MG63 (cell line): ENCODE measurements at places on chromosomes 13 and 19. TPM values are rescaled to one million over a fixed set of nuclear protein-coding genes. Genes with fewer than 3 reads are reported as not detected.

DNA sequence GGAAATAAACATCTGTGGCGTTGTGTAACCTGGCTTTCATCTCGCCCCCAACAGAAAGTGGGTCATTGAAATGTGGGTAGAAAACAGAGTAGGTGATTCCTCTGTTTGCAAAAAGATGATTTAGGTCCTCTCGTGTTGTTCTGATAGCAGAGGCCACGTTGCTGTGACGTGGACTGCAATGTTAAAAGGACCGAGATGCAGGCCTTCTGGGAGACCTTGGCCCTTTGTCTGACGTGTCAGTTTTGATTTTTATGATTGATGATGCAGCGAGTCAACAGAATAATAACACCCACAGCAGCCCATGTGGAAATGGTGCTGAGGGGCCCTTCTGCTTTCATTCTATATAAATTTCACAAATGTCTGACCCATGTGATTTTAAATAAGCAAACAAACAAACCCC, 68.9 kb downstream of the FGF9 start:
- DNase-seq, result no peak

DNA sequence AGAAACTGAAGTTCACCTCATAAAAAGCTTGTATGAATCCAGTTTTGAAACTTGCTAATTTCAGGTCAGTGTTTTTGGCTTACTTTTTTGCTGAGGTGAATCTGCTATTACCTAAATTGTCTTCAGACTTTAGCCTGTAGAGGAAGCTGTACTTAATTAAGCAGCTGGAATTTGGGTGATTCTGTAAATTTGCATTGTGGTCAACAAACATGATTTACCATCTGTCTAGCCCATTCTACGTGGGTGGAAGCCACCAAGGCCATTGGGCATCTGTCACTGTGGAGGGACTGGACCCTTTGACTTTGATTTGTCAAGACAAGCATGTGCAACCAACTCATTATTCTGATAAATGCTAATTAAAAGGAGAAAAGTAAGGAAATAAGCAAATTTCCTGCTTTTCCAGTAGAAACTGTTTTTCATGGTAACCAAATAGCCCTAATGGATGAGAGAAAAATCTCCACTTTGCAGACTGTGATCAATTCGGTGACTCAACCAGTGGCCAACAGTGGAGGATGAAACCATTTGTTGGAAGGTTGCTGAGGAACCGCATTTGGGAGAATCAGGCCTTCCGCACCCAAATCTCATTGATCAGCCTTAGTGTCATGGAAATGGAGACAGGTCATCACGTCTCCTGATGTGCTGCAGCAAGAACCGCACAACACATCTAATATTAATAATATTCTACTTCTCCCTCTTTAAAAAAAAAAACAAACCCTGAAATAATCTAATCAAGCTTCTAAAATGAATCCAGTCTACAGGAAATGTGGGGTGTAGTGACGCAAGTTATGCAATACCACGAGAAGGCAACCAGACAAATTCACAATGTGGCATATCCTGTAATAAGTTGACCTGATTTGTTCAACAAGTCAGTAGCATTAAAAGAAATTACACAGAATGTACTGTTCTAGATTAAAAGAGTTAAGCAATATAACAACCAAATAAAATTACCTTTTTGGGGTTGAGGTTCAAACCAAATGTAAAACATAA, 54.3 kb downstream of the GARRE1 start:
- DNase-seq, result no peak

- peak; percentile 47 for DNase-seq
Observed at GRCh38 chr19:17778251-17778967, 16.5 kb upstream of the B3GNT3 start.

DNA sequence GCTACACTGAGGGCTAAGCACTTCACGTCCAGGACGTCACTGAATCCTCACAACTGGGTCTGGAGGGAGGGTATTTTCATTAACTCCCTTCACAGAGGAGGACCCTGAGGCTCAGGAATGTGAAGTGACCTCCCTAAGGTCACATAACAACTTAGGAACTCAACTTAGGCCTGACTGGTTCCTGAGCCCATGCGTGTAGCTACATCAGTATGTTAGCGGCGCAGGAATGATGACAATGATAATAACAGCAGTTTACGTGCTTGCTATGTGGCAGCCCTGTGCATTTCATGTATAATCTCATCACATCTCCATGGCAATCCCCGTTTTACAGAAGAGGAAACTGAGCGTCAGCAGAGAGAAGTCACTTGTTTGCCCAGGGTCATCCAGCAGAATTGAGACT, 18.3 kb downstream of the KRTDAP start:
- DNase-seq, result no peak

Gene CNN1
- 0.46 TPM in 1 of 2 replicates, not detected in the other for total RNA-seq

Gene USHBP1
- not detected in 2 replicates for total RNA-seq
